ENCODE measurements at places on chromosomes 16 and 17.

- no peak for DNase-seq
These were observed 44.7 kb downstream of the RPH3AL start for GRCh38 chr17:307741-308507.

DNA sequence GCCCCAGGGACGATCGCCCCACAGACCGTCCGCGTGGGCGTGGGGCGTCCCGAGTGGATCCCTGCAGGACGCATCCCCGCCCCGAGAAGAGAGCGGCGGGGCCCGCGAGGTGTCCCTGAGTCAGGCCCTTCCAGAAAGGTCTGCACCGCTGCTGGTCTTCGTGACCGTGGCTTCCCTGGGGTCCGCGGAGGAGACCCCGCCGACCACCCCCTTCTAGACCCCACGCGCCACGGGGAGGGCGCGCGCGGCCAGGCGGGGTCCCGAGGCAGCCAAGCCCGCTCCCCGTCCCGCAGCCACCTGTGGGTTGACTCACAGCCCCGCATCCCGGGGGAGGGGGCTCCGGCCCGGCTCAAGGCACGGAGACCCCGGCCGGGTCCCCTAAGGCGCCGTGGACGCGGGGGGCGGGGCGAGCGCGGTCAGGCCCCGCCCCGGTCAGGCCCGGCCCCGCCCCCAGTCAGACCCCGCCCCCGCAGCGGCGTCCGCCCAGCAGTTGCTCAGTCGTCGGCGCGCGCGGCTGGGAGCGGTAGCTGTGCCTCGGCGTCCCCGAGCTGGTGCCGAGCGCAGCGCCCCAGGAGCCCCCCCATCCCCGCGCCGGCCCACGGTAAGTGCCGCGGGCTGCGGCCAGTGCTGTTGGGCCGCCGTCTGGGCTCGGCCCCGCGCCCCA is at the start of gene BAIAP3:
BAIAP3 (plus strand) TSS at position 497 of the 664 bp plus-strand sequence. CDS start 4,905 bp downstream, outside the sequence.
- DNase-seq = peak; percentile 18

GRCh38 chr17:14791221-14791620 is 473.9 kb downstream of the PMP22 start:
- DNase-seq = no peak

DNA sequence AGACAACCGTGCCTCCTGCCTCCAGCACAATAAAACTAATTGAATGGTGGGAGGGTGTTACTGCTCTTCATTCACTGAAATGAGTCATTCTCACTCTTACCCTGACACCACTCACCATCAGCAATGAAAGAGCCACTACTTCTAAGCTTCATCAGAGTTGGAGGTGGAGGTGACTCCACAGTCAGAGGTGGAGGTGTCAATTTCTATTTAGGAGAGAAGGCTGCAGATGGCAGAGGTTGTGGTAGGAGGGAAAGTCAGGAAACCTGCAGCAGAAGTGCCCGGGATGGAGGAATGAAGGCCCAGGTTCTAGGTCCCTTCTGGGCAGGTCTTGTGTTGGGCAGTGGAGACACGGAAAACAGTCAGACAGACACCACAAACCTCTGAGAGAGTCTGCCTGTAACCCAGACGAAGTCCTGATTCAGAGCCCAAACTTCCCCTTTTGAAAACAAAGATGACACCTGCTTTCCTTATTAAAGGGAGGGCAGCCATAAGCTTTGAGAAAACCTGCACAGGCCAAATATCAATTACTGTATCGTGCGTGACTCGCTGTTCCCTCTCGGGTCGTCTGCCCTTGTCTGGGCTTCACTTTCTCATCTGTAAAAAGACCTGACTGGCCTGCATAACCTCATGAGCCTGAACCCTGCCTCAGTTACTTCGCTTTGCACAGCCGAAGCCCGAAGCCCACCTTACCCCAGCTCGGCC is 668 bp downstream of the ATPAF2 start:
- DNase-seq = no peak

DNA sequence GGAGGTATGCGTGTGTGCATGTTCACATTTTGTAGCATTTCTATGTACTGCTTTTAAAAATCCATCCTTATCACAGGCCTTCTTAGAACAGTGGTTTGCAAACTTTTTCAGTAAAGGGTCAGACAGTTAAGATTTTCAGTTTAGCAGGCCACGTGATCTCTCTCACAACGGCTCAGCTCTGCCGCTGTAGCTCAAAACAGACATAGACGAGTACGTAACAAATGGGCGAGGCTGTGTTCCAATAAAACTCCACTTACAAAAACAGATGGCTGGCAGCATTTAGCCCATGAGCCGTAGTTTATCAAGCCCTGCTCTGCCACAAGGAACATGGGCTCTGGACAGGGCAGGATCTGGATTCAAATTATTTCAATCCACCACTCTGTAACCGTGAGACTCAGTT is 141.8 kb downstream of the XYLT1 start:
- no peak for DNase-seq

GRCh38 chr16:8646326-8647053 is 25.0 kb downstream of the METTL22 start:
- no peak for DNase-seq

- no peak for DNase-seq
These were observed 5.3 kb downstream of the ST3GAL2 start for GRCh38 chr16:70433458-70434103.

DNA sequence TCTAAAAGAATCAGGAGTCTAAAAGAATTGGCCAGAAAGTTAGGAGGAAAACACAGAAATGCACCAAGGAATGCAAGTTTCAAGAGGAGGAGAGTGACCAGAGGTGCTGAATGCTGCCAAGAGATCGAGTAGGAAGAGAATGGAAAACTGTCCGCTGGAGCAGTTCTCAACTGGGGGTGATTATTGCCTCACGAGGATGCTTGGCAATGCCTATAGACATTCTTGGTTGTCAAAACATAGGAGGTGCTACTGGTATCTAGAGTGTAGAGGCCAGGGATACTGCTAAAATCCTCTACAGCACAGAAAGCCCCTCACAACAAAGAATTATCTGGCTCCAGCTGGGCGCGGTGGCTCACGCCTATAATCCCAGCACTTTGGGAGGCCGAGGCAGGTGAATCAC is 82.1 kb upstream of the NOL11 start:
- no peak for DNase-seq

DNA sequence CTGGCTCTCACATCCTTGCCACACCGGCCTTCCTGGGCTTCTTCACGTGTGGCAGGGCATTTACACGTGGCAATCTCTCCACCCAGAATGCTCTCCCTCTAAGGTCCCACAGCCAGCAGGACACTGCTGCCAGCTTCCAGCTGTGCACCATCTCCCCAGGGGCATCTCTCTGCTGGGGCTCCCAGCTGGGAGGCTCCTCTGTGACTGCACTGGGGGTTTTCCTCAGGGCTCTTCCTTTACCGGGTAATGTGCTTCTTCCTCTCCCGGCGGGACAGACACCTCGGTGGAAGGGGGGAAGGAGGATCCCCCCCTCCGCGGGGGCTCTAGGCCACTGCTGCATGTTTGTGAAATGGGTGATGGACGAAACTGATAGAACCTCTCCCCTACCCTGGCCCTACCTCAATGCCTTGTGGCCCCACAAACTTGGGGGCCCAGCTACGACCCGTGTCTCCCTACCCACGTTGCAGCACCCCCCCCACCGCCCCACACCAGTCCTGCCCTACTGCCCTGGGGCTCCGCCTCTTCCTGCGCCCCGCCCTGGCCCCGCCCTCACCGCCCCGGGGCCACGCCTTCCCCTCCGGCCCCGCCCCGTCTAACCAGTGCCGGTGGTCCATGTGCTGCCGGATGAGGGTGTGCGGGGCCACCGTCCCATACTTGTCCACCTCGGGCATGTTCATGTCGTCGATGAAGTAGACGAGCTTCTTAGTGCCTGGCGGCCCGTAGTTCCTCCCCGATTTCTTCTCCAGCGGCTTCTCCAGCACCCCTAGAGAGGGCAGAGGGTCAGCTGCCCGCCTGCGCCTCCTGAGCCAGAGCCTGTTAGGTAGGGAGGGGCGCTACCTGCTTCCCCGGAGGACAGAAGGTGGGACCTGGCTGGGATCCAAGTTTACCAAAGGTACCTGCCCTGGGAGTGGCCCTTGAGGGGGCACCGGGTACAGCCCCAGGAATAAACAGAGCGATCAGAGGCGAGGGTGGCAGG is 92.6 kb downstream of the DNAH17 start:
- DNase-seq = no peak

DNA sequence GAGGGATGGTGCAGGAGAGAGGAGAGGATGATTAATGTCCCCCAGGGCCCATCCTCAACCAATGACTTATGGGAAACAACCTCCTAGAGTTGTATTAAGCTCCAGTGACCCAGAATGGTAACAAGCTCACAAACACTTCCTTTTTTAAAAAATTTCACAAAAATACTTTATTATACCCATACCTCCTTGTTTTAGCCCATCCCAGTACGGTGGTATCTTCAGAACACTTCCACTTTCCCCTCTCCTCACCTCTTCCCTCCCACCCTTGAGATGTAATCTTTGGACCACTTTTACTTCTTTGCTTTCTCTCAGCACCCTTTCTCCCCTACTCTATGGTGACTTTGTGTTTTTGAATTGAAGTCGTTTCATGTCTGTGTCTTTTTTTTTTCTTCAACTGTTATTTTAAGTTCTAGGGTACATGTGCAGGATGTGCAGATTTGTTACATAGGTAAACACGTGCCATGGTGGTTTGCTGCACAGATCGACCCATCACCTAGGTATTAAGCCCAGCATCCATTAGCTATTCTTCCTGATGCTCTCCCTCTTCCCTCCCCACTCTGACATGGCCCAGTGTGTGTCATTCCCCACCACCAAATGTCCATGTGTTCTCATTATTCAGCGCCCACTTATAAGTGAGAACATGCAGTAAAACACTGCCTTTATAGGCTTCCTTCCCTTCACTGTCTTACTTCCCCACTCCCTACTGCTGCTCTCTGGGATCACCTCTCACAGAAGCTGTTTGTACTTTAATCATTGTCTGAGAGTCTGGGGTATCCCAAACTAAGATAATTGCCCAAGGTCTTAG is 124.5 kb downstream of the PRKCB start:
- no peak for DNase-seq

GRCh38 chr16:46853713-46854443 is 22.9 kb upstream of the C16orf87 start:
- peak; percentile 87 for DNase-seq

DNA sequence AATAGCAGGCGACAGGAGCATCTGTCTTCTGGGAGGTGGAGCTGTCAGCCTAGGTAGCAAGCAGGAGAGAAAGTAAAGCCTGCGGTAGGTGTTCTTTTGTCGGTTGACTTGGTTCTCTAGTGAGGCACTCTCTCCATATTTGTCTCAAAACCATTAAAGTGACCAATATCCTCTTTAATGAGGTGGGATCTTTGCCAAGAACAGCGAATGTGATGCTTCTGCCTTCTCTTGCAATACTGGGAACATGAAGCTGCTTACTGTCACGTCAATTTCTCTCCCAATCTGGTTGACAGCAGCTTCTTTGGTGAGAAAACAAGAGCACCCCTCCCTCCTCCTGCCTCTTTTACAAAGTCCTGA is 176.7 kb downstream of the ABCC12 start:
- DNase-seq = no peak

GRCh38 chr16:75244225-75244809 is 7.1 kb downstream of the BCAR1 start:
- peak; percentile 46 for DNase-seq

- DNase-seq = peak; percentile 15
These were observed 41.1 kb upstream of the KLHDC4 start for GRCh38 chr16:87806641-87807546.

GRCh38 chr17:182050-182751 is 751 bp upstream of the DOC2B start:
- DNase-seq = no peak

DNA sequence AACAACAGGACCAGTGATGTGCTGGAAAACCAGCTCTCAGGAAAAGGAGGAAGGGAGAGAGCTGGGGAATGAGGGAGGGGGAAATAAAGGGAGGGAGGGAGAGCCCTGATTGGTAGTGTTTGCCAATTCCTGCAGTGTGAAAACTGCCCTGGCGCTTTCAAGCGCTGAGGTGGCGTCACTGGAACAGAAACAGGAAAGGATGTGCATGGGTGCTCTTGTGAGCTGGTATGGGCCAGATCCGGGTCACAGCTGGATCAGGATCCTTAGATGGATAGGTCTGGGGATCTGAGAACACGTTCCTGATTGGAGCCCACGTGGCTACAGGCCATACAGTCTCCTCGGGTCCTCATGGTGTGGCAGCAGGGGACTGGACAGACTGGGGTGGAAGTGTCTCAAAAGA is 16.7 kb upstream of the MLKL start:
- no peak for DNase-seq

DNA sequence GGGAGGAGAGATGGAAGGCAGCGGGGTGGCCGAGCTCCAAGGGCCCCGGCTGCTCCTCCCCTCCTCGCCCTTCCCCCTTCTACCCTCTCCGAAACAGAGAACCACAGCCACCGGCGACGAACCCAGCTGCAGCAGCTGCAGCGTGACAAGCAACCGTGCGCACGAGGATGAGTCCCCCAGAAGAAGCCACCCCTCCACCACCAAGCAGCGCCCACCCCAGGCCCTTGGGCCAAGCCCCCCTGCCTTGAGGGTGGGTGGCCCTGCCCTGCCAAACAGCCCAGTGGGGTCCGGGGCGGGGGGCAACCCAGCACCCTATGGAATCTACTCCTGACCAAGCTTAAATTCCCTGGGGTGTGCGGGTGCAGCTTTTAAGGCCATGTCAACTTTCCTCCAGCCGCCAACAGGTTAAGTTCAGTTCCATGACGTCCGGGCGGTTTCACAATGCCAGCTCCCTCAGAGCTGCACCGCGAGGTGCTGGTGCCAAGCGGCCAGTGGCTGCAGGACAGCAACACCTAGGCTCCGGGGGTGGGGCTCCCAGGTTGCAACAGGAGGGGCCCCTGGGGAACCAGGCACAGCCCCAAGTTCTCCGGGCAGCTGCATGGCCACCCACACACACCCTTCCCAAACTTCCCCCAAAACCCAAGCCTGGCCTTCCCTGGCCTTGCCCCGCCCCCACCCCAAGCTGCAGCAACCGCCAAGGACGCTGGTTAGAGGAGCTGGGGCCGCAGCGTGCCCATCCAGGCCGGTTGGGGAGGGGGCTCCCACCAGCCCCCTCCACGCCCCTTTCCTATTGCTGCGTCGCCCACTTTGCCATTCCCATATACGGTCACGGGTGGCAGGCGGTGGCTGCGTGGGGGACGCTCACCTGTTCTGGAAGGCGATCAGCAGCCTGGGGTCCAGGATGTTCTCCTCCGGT is 2.0 kb downstream of the CBX4 start:
- no peak for DNase-seq

- DNase-seq = no peak
These were observed 2.7 kb downstream of the DDX5 start for GRCh38 chr17:64503341-64503740.

Data from anterior cingulate cortex (tissue), 58 donors.